ENCODE measurements at places on chromosomes 12 and 14. TPM values are rescaled to one million over a fixed set of nuclear protein-coding genes. Genes with fewer than 3 reads are reported as not detected.

DNA sequence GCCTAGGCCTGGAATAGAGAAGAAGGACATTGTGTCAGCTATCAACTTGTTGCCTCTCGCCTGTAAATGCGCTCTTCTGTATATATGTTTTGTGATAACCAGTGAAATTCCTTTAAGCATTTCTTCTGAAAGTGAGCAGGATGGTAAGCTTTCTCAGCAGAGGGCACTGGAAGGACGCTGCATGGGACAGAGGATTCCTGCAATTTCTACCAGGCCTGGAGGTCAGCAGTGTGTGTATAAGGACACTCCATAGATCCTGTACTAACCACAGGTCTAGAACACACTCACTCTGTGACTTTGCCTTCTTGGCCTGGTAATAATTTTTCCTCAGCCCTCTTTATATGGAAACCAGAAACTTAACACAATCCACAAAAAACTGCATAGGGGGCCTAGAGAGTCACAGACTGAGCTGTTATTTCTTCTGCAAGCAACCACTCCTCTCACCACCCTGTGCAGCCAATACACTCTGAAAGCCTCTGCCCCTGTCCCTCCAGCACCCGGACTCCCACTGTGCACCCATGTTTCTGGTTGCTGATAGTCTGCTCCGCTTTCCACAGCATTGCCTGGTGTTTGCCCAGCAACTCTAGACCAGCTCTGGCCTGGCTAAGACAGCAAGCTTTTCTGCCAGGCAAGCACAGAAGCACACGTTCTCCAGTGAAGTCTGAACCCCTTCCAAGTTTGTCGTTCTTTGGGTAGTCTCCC is 94.0 kb upstream of the RMST start:
- DNase-seq, result no peak

ATL1 gene
- total RNA-seq, result 4.3 TPM

TIGAR gene
- total RNA-seq, result 17.7 TPM

RTL1 gene
- not detected for total RNA-seq

DNA sequence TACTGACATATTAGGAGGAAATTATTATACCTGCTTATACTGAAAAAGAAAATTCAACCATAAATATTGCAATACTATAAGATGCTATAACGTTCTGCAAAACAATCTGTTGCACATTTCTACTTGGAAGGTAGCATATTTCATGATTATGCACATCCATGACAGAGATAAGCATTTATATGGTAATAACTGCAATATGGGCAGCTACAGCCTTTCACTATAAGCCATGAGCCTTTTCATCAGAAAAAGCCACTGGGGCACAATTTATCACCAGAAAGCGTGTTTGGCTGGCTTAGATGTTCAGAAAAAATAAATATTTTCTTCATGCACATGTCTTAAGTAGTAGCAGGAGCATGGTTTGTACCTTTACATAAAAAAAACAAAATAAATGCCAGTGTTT is 340.7 kb downstream of the GALC start:
- DNase-seq, result no peak

DNA sequence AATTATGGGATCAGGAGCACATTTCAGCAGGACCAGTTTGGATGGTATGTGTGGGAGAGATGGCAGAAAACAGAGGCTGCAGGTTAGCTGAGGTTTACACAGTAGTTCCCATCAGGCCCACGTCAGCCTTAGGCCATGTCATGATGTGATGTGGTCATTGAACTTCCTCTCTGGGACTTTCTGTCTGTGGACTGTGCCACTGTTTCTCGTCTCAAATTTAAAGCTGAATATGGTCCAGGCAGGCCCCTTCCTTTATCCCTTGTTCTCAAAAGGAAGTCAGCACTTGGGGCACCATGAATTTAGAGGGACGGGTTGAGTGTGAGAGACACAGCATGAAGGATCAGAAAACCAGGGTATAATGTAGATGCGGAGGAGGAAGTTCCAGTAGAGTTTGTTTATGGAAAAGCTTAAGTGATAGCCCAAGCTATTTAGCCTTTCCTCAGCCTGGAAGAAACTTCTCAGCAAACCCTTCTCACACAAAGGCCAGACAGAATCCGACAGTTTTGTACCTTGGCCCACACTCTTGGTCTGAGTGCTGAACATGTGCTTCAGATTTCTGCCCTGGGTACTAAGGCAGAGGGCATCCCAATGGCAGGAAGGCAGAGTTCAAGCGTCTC is 3.6 kb upstream of the IGFBP6 start:
- peak; percentile 16 for DNase-seq

GRCh38 chr14:64704743-64705380 is 638 bp downstream of the PLEKHG3 start:
- DNase-seq, result peak; percentile 57

AGAP2 gene
- 0.86 TPM for total RNA-seq

DLGAP5 gene
- total RNA-seq, result 10.5 TPM

DNA sequence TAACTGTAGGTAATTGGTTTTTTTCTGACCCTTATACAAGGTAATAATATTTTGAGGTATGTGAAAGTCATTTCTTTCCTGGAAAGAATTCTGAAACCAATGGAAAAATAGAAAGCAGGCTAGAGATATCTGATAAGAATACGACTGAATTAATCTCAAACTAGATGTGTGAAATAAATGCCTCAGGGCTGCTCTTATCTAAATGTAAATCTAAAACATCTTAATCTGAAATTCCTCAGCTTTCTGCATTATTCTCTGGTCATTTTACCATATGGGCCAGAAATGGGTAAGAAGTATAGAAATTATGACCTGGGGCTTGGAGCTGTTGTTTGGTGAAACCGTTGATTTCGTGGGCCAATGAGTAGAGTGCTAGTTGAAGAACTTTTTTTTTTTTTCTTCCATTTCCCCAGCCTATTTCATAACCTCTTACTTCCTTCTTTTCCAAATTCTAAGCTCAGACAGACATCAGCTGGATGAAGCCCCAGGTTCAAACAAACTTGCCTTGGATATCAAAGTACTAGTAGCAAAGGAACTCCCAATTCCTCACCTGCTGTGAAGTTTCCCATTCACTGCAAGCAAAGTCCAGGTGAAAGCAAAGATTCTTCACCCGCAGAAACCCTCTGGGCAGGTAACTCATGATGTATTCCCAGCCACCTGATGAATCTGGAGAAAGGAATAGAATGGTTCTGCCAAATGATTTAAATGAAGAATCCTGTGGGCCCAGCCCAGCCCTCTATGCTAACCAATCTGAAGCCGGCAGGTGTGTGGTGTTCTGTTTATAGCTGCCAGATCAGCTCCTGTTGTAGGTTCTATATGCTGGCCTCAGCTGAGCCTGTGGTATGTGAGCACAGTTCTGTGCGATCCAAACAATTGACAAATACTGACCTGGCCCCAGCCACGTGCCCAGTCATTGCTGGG is 9.7 kb upstream of the FOS start:
- no peak for DNase-seq
